Activated naive CD4-positive, alpha-beta T cell treated with anti-CD3 and anti-CD28 coated beads for 36 hours (primary cell): ENCODE measurements at places on chromosomes 6 and 20. TPM values are rescaled to one million over a fixed set of nuclear protein-coding genes. Genes with fewer than 3 reads are reported as not detected.

- H3K27ac ChIP-seq, result peak overlapping the region; percentile 42
- H3K4me3 ChIP-seq, result peak overlapping the region; percentile 14
- DNase-seq, result no peak
- H3K36me3 ChIP-seq, result peaks cover 6% of the 10 kb centered on the region
Observed at GRCh38 chr6:156029286-156029985, 573.8 kb upstream of the NOX3 start.

The POM121L2 gene
- total RNA-seq, result not detected

- H3K4me3 ChIP-seq, result peak overlapping the region; percentile 46
- DNase-seq, result peak; percentile 71
Observed at GRCh38 chr20:52105442-52106422, 85.8 kb downstream of the ZFP64 start.

- H3K4me3 ChIP-seq, result no peak overlapping the region
- no peak overlapping the region for H3K27ac ChIP-seq
- no peak for DNase-seq
- H3K27me3 ChIP-seq, result no peaks in the 10 kb centered on the region
Observed at GRCh38 chr20:50915424-50915823, 15.8 kb downstream of the ADNP start.

DNA sequence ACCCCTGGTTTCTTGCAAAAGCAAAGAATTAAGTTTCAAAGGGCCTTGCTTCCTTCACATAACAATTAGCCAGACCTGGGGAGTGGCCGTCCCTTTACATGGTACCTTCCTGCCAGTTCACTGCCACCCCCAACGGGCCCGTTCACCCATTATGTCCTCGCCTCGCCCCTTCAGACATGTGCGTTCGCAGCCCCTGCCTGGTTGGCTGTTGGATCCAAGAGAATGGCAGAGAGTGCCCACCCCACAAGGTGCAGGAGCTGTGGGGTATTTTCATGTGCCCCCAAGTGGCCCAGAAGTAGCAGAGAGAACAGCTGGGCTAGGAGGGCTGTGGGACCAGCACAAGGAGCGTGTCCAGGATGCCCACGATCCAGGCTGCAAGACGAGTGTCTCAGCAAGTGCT, 422.9 kb upstream of the SULF2 start:
- H3K4me3 ChIP-seq, result no peak overlapping the region
- H3K36me3 ChIP-seq, result no peaks in the 10 kb centered on the region
- DNase-seq, result no peak
- H3K27me3 ChIP-seq, result no peaks in the 10 kb centered on the region

DNA sequence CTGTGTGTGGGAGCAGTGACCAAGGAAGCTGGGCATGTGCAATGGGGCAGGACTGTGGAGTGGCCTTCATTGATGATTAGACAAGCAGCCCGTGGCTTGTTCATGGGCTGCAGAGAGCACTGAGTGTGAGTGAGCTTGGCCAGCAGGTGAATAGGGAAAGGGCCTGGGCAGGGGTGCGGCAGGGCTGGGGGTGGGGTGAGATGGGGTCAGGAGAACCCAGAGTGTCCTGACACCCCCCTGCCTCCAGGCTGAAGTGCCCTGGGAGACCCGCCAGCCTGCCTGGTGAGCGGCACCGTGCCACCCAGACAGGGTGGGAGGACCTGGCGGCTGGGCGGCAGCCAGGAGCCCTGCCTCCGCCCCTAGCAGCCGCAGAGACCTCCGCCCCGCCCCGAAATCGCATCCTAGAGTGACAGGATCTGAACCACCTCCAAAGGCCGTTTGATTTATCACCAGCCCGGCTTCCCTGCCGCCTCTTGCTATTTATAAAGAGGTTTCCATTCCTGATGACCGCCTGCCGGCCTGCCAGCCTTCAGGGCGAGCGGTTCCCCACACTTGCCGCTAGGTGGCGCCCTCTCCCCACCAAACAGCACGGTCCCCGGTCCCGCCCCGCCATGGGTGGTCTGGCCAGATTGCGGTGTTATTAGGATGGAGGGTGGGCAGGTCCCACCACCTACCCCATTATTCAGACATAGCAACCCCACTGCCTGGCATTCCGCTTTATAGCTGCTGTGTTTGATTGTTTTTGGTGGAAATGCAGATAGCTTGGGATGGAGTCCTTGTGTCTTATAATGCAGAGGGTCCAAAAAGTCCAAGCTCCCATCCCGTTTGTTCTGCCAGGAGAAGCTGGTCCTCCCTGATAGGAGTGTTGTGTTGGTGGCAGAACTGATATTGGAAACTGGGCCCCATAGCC, 3.5 kb downstream of the MYLK2 start:
- no peaks in the 10 kb centered on the region for H3K36me3 ChIP-seq
- no peak overlapping the region for H3K27ac ChIP-seq
- peaks cover 3% of the 10 kb centered on the region for H3K27me3 ChIP-seq
- peaks cover 4% of the 10 kb centered on the region for H3K4me1 ChIP-seq
- no peak overlapping the region for H3K4me3 ChIP-seq
- peak; percentile 79 for DNase-seq

The REM1 gene
- not detected for total RNA-seq

The CTAGE9 gene
- total RNA-seq, result not detected

The RBPJL gene
- not detected for total RNA-seq

The ADGRG6 gene
- 0.86 TPM for total RNA-seq

GRCh38 chr6:44202972-44203750, 13.6 kb upstream of the MYMX start:
- H3K27ac ChIP-seq, result no peak overlapping the region
- H3K4me3 ChIP-seq, result no peak overlapping the region
- no peaks in the 10 kb centered on the region for H3K36me3 ChIP-seq
- no peak for DNase-seq
- H3K27me3 ChIP-seq, result no peaks in the 10 kb centered on the region

The PNPLA1 gene
- not detected for total RNA-seq

The IDH3B gene
- total RNA-seq, result 125 TPM

The NUDT3 gene
- total RNA-seq, result 14.0 TPM

GRCh38 chr6:12339022-12339421, 48.9 kb downstream of the EDN1 start:
- no peaks in the 10 kb centered on the region for H3K36me3 ChIP-seq
- H3K4me1 ChIP-seq, result no peaks in the 10 kb centered on the region
- H3K27ac ChIP-seq, result no peak overlapping the region
- DNase-seq, result no peak
- H3K4me3 ChIP-seq, result no peak overlapping the region
- peaks cover 4% of the 10 kb centered on the region for H3K27me3 ChIP-seq

- no peak for DNase-seq
- no peak overlapping the region for H3K4me3 ChIP-seq
- H3K4me1 ChIP-seq, result no peaks in the 10 kb centered on the region
- no peaks in the 10 kb centered on the region for H3K36me3 ChIP-seq
Observed at GRCh38 chr20:24732599-24732998, 216.5 kb upstream of the CST7 start.

DNA sequence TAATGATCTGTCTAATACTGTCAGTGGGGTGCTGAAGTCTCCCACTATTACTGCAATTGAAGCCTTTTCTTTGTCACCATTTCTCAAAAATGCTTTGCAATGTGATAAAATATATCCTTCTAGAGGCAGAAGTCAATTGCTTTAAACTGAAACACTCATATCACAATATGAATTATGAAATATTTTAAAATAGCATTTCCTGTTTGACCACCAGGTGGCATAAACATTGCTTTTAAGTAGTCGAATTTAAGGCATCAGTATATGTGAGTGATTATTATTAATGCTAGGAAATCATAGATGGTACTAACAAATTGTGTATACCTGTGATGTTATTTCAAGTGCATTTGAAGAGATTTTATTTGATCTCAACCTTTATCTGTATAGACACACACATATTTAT, 87.5 kb downstream of the MEI4 start:
- H3K36me3 ChIP-seq, result no peaks in the 10 kb centered on the region
- H3K27me3 ChIP-seq, result no peaks in the 10 kb centered on the region
- H3K4me1 ChIP-seq, result no peaks in the 10 kb centered on the region
- H3K4me3 ChIP-seq, result no peak overlapping the region

DNA sequence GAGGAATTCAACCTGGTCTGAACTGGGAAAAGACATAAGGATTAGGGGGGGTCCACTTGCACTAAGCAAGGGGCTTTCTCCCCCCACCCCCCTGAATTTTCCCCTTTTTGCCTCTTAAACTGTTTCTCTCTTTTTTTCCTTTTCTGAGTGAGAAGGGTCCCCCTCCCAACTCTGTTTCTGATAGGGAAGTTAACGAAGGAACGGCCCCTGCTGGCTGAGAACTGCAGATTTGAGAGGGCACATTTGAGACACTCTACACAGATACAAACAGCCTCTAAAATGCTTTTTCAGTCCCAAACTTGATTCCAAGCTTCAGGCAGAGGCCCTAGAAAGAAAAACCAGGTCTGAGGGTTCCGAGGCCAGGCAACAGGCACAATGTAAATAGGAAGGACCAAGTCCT, 91.7 kb downstream of the JARID2 start:
- DNase-seq, result no peak
- peaks cover 3% of the 10 kb centered on the region for H3K36me3 ChIP-seq
- no peak overlapping the region for H3K27ac ChIP-seq
- no peak overlapping the region for H3K4me3 ChIP-seq

- no peaks in the 10 kb centered on the region for H3K4me1 ChIP-seq
- no peak for DNase-seq
- no peaks in the 10 kb centered on the region for H3K27me3 ChIP-seq
- no peak overlapping the region for H3K4me3 ChIP-seq
- no peaks in the 10 kb centered on the region for H3K36me3 ChIP-seq
Observed at GRCh38 chr20:61908057-61909026, 157.3 kb downstream of the TAF4 start.

The BNIP5 gene
- total RNA-seq, result not detected

DNA sequence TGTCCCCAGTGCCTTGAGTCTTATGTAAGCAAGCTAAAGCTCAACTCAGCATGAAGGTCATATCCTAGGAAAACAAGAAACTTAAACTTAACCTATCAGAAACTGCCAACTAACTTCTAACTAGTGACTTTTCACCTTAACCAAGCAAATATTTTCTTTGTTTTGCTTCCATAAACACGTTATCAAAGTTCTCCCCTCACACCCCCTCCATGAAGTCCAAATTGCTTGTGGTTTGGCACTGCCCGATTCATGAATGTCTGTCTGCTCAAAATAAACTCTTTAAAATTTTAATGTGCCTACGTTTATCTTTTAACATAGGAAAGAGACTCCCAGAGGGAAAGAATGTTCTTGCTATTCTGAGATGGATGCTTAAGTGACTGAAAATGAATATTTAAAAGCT, 34.9 kb downstream of the GSTA2 start:
- H3K4me1 ChIP-seq, result no peaks in the 10 kb centered on the region
- DNase-seq, result no peak
- no peaks in the 10 kb centered on the region for H3K36me3 ChIP-seq
- H3K27me3 ChIP-seq, result no peaks in the 10 kb centered on the region
- no peak overlapping the region for H3K4me3 ChIP-seq
- H3K27ac ChIP-seq, result no peak overlapping the region

DNA sequence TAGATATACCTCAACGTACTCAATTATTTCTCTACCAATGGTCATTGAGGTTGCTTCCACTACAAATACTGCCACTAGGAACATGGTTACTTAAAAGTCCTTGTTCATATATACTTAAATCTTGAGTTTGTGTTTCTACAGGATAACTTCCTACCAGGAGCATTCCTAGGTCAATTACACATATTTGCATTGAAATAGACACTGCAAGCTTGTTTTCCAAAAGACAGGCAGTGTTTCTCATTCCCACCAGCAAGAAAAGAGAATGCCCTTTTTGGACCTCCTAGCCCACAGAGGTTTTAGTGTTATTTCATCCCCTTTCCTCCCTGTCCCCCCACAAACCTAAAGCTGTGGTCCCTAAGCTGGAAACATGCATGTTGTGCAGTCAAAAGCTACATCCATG, 177.3 kb downstream of the ID4 start:
- no peak overlapping the region for H3K27ac ChIP-seq
- H3K27me3 ChIP-seq, result peaks cover 13% of the 10 kb centered on the region
- DNase-seq, result no peak
- H3K4me1 ChIP-seq, result no peaks in the 10 kb centered on the region

- peaks cover 7% of the 10 kb centered on the region for H3K36me3 ChIP-seq
- H3K4me1 ChIP-seq, result peaks cover 42% of the 10 kb centered on the region
- no peaks in the 10 kb centered on the region for H3K27me3 ChIP-seq
- H3K4me3 ChIP-seq, result no peak overlapping the region
- H3K27ac ChIP-seq, result peak overlapping the region; percentile 48
- peak; percentile 42 for DNase-seq
Observed at GRCh38 chr20:35791821-35792220, 20.0 kb downstream of the PHF20 start.

The BPIFB4 gene
- total RNA-seq, result not detected

The TCP11 gene
- not detected for total RNA-seq

The KCNG1 gene
- total RNA-seq, result 0.29 TPM

DNA sequence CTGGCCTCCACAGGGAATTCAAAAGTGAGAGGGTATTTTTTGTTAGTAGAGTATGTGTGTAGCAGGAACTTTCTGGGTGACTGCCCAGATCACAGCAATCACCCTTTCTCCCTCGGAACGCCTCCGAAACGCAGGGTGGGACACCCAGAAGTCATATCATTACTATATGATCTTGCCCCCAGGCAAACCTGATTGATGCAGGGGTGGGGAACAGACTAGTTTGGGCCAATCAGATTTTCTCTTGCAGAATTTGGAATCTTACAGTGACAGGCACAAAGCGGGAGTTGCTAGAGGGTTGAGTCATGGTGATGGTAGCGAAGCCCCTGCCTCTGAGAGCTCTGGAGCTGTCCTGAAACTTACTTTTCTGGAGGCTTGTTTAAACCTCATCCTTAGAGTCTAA, 16.5 kb upstream of the RPN2 start:
- H3K36me3 ChIP-seq, result no peaks in the 10 kb centered on the region
- H3K27me3 ChIP-seq, result no peaks in the 10 kb centered on the region

The CRISP3 gene
- total RNA-seq, result not detected

GRCh38 chr6:111277819-111278218, 190.5 kb downstream of the SLC16A10 start:
- no peaks in the 10 kb centered on the region for H3K27me3 ChIP-seq
- no peak for DNase-seq
- no peak overlapping the region for H3K27ac ChIP-seq
- H3K36me3 ChIP-seq, result peaks cover 67% of the 10 kb centered on the region
- H3K4me3 ChIP-seq, result no peak overlapping the region
- H3K4me1 ChIP-seq, result peaks cover 5% of the 10 kb centered on the region

GRCh38 chr6:44068607-44069296, 58.5 kb downstream of the MRPL14 start:
- peaks cover 4% of the 10 kb centered on the region for H3K27me3 ChIP-seq
- H3K27ac ChIP-seq, result no peak overlapping the region
- H3K4me3 ChIP-seq, result no peak overlapping the region
- no peaks in the 10 kb centered on the region for H3K36me3 ChIP-seq

DNA sequence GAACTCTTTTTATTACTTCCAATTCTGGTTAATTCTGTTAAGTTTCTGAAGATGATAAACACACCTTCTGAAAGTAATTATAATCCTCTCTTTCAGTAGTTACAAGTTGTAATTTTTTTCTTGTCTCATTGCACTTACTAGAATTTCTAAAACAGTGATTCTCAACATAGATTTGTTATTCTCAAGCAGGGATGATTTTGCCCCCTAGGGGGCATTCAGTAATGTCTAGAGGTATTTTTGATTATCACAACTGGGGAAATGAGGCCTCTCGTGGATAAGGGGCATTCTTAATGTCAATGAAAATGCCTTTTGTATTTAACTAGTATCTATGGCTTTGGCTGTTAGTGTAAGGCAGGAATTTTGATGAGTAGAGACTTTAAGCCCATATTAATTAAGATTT, 39.4 kb upstream of the MAFB start:
- peaks cover 3% of the 10 kb centered on the region for H3K27me3 ChIP-seq
- H3K36me3 ChIP-seq, result no peaks in the 10 kb centered on the region
- no peak overlapping the region for H3K27ac ChIP-seq
- DNase-seq, result no peak
